ENCODE measurements at places on chromosomes 11 and 22.
A peak's percentile ranks its signal among the peaks of the same experiment; 100 is the strongest.

DNA sequence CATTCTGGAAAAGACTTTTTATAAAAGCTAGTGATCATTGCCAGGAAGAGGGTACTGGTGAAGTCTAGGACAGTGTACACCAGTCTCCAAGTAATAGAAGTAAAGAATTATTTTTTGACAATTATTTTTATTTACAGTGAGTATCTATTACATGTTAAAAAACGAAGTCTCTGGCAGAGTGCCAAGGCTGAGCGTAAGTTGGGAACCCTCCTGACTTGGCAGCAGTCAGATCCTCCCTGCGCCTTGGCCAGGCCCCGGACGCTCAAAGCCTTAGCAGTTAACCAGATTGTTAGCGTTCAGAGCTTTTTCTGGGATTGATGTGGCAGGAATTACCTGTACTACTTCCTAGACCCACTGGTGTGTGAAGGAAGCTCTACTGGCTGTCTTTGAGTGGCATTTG lies 38.1 kb upstream of the CTTN start:
- no peak for DNase-seq

DNA sequence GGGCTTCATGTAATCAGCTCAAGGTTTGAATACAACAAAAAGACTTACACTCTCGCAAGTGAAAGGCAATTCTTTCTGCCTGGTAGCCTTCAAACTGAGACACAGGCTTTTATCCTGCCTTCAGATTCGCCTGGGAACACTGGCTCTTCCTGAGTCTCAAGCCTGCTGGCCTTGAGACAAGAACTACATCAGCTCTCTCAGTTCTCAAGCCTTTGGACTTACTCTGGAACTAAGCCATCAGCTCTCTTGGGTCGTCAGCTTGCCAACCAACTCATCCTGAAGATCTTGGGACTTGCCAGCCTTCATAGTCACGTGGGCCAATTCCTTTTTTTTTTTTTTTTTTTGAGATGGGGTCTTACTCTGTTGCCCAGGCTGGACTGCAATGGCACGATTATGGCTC lies 35.7 kb upstream of the LRRC10B start:
- peak; percentile 95 for DNase-seq

- no peak for DNase-seq
Measured at GRCh38 chr22:37520776-37521191, 1.6 kb upstream of the CARD10 start.

GRCh38 chr11:79325851-79326250 lies 115.0 kb downstream of the TENM4 start:
- no peak for DNase-seq

- no peak for DNase-seq
Measured at GRCh38 chr22:22935546-22936157, 48.0 kb downstream of the IGLL5 start.

- no peak for DNase-seq
Measured at GRCh38 chr22:48417225-48418070, 1410.2 kb downstream of the BRD1 start.

GRCh38 chr11:100851147-100851546 lies 164.1 kb downstream of the ARHGAP42 start:
- DNase-seq = peak; percentile 49

DNA sequence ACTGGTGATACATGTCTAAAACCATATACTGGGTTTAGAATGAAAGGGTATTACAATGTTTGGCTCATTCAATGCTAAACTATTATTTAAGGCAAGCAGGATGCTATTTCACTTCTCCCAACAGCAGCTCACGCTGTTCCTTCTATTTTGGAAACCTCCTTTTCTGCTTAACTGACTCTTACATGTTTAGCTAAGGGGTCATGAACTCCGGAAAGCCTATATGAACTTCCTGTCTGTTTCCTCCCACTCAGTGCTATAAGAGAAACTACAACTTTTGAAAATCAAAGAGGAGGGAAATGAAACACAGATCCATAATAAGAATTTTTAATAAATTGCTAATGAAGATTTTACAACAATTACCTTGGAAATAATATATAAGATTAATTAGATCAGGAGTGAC lies 30.9 kb downstream of the SLC36A4 start:
- DNase-seq = no peak

DNA sequence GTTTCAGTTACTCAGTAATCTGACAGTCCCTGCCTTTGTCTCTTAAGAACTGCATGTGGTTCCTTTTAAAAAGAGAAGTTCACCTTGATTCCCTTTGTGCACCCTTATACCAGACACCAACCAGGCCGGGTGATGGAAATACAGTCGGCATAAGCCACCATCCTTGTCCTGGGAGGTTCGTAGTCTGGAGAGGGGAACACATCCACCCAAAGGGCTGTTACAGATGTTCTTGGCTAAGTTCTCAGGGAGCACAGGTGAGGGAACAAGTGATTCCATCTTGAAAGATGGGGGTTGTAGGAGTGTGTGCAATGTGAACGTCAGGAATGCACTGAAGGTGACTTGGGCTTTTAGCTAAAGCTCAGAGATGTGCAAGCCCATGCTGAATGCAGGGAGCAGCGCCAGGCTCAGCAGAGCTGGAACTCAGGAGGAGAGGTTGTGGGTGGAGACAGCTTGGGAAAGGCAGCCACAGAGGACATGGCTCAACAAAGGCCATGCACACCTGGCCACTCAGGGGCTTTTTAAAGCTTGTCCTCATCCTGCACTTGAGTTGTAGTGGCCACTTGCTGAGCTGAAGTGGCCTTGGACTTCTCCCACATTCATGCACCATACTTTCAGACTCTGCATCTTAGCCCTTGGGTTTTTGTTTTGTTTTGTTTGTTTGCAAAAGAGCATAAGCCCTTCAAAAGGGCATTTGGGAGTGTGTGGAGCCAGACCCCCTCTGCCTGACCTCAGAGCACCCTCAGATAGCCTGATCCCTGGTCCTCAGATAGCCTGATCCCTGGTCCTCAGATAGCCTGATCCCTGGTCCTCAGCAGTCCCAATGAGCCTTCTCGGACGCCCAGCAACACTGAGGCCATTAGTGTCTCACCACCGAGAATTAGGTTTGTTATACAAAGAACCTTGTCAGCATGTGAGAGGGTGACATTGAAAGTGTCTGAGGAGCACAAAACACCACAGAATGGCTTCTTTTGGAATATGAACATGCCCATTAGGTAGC lies 12.7 kb upstream of the TMA7B start:
- DNase-seq = no peak

DNA sequence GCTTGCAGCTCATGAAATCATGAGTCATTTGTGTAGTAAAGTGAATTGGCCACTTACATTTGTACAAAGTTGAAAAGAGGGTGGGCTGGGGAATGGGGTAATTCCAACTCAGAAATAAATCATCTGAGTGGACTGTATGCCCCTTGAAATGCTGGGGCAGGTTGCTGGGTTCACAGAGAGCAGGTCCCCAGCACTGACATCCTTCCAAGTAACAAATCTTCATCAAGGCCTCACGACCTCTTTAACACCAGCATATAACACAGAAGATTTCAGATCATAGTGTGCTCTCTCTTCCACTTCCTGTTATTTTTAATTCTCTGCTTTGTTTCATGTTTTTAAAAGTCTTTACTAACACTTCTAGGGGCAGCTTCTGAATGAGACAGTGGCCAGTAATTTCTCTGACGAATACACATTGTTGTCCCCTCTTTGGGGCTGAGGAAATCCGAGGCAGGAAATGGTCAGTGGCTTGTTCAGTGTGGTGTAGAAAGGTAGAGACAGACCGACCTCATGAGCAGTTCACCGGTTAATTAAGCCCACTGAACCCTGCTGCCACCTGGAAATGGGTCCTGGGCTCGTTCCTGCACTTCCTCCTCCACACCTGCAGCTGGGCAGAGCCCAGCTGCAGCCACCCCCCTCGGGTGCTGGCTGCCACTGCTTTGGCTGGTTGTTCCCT lies 127.7 kb downstream of the MAML2 start:
- DNase-seq = peak; percentile 67

- no peak for DNase-seq
Measured at GRCh38 chr11:12451179-12451814, 73.9 kb downstream of the PARVA start.

DNA sequence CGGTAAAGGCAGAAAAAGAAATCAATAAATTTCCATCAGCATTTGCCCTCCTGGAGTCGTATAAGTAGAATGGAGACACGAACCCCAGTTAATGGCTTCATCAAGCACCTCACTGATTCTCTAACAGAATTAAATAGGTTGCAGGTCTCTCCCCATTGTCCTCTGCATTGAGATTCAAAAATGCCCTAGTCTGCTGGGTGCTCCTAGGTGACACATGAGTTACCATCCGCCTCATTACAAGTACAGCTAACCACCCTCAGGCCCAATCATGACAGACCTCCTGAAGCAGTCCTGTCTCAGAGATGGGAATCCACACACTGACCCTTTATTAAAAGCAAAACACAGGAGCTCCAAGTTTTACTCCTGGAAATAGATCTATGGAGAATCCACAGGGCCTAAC lies 31.4 kb downstream of the HSPA8 start:
- no peak for DNase-seq

GRCh38 chr22:46033256-46034200 lies 56.6 kb upstream of the WNT7B start:
- DNase-seq = peak; percentile 59

DNA sequence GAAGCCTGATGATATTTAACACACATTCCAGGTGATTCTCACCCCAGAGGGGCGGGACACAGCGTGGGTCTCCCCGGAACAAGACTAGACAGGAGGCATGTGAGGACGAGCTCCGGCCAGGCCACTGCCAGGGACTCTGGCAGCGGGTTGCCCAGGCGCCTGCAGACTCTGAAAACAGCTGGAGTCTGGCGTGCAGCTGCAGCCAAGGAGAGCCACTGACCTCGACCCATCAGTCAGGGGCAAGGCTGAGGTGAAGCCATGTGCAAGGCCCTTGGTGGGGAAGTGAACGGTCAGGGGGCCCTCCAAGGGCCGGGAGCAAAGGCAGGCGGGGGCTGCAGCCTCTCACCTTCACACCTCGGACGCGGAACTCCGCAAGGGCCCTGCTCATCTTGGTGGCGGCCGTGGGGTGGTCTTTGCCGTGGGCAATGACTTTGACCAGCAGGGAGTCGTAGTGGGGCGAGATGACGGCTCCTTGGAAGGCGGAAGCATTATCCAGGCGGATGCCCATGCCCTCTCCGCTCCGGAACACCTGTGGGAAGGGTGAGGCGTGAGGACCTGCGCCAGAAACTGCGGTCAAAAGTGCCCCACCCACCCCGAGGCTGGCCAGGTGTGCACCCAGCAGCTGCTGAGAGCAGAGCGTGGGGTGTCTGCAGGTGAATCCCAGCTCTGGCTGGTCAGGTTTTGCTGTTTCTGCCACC lies 6.7 kb downstream of the LRFN4 start:
- DNase-seq = no peak

GRCh38 chr22:30602049-30602448 lies 4.9 kb upstream of the TCN2 start:
- peak; percentile 33 for DNase-seq

DNA sequence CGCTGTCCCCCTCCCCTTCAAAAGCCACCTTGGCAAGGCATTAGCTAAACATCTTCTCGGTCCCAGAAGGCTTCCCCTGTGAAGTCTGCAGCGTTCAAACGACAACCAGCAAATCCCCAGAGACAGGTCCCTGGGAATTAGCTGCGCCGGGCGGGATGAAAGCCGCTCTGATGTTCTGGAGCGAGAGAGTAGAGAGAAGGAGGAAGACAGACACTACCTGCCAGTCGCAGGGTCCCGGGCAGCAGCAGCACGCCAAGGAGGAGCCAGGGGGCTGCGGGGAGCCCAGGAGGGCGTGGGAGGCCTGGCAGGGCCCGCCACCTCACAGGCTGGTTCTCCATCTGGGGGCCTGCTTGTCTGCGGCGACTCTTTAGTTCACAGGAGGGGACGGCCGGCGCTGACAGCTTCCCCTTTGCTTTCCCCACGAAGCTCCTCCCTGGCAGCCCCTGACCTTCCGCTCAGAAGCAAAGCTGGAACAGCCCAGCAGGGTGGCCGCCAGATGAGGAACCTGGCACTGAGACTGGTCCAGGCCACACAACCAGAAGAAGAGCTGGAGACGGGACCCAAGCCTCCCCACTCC lies at the start of gene NFAM1:
TSS of gene NFAM1 (minus strand) at position 384 of the 577 bp plus-strand sequence. CDS start at position 338, 46 bp downstream.
- no peak for DNase-seq

GRCh38 chr22:18152519-18152918 lies 2.5 kb downstream of the USP18 start:
- DNase-seq = no peak

DNA sequence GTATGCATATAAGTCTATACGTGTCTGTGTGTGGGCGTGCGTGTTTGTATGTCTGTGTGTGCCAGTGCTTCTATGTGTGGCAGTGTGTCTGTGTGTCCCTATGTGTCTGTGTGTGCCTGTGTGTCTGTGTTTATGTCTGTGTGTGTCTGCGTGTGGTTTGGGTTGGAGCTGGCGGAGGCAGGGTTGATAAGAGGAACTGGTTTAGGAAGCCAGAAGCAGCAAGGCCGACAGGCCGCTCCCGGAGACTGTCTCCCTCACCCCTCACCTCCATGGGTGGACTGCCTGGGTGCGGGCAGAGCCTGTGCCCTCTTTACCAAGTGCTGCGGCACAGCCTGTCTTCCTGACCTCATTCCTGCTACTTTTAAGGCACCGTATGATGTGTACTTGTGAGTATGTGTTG lies 327.1 kb upstream of the B3GAT1 start:
- DNase-seq = no peak

GRCh38 chr11:73426219-73426850 lies 50.1 kb downstream of the RELT start:
- peak; percentile 68 for DNase-seq

DNA sequence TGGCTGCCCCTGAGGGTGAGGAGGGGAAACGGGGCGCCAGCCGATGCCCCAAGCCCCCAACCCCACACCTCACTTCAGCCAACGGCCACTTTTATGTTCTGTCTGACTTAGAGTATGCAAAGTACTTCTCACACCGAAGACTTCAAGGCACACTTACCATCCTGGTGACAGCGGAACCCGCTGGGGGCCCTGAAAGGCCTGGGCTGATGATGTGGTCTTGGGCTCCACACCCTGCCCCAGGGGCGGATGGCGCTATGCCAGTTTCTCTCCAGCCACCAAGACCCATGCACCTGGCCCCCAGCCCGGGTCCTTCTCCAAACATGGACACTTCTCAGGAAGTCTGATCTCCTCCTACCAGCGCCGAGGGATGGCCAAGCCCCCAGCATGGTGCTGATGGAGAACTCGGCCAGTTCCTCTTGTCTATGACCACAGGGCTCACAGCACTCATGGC lies 175.4 kb downstream of the CTTN start:
- no peak for DNase-seq

DNA sequence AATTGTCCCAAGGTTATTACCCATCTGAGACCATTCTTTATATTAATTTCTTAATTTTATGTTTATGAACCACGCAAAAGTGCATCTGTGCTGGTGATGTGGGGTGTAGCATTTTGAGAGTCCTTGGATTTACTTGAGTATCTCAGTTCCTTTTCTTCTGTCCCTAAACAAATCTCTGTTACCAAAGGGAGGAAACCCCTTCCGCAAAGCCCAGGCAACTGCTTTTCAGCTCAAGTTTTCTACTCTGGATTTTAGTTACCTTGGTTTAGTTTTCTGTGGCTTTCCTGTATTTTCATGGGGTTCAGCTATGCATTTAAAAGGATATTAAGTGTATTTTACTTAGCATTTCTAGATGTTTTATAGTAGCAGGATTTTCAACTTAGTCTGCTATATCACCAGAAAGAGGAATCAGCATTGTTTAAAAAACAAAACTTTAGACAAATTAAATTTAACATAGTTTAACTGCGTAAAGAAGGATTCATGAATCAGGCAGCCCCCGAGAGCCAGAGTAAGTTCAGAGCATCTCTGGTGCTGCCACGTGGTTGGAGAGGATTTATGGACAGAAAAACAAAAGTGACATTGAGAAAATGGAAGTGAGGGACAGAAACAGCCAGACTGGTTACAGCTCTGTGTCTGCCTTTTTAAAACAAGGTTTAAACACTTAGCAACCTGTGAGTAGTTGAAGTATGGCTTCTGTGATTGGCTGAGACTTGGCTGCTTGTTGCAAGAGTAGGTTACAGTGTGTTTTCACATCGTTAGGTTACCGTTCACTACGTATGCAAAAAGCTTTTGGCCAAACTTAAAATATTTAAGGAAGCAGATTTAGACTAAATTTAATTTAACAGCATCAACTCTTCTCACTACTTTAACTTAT lies 9.6 kb downstream of the ADM start:
- peak; percentile 54 for DNase-seq

All from fibroblast of the aortic adventitia (primary cell).